Erythroblast (primary cell): ENCODE measurements at places on chromosomes 2 and 18.
A peak's percentile ranks its signal among the peaks of the same experiment; 100 is the strongest.

- no peak for DNase-seq
These were observed 6.7 kb upstream of the TNFAIP6 start for GRCh38 chr2:151350579-151351195.

DNA sequence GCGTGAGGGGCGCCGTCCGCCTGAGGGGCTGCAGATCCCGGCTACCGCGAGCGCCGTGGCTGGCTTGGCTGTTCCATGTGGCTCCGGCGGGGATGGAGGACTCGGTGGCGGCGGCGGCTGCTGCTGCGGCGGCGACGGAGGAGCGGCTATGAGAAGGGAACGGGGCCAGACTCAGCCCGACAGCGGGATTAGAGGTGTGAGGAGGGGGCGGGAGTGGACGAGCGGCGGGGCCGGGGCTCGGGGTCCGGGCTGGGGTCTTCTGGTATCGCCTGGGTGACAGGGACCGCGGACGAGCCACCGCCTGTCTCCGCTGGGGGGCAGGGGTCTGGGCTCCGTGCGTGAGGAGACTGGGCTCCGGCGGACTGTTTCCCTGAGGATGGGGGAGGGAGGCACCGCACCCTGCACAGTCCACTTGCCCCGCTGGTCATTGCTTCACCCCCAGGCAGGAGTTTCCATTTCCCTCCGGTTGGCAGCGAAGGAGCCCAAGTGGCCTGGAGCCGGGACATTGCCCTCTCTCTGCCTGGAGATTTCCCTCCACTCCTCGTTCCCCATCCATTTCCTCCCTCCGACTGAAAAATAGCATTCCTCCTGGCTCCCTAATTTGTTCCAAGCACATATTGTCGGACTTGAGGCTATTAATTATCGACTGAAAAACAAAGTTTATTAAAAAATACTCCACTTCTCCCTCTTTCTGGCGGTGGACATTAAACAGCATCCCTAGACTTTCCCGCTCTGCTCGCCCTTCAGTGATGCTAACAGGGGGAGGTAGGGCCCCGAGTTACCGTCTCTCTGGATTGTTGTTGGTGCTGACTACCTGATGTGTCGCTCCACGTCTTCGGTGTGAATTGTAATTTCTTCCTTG, 577 bp downstream of the EHBP1 start:
- DNase-seq: peak; percentile 75

GRCh38 chr2:175804122-175804521, 197.9 kb downstream of the LNPK start:
- DNase-seq: no peak

DNA sequence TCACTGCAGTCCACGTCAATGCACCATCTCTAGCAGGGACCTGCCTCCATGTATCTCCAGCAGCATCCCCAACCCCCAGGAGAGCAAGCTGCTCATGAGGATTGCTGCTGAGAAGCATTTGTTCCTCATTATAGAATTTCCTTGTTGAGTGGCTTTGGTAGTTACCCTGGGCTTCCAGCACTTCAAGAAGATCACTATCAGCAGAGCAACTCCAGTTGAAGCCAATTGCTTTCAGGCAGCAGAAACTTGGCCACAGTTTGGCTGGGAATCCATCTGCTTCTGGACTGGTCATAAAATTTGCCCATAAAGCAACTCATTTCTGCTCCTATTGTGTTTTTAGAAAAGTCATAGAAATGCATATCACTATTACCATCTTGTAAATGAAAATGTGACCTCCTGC, 17.4 kb downstream of the TRPM8 start:
- no peak for DNase-seq

DNA sequence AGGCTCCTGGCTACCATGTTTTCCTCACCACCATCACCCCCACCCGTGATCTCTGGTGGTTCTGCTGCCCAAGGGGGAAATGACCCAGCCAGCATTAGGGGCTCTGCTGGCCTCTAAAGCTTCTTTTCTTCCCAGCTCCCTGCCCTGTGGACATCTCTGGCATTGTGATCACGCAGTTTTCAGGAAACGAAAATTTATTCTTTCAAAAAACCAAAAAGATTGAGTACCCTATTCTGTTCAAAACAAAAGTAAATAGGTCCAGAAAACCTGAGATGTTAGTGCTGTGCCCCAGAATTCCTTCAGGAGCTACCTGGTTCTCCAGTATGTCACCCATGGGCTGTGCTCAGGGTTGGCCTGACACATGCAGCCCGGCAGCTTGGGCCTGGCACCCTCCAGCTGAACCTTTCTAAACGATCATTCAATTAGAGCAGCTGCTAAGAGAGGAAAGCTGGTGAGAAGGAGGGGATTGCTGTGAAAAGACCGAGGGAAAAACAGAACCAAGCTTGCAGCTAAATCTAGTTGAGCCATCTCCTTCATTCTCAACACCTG, 157.5 kb downstream of the MGAT5 start:
- DNase-seq: no peak

DNA sequence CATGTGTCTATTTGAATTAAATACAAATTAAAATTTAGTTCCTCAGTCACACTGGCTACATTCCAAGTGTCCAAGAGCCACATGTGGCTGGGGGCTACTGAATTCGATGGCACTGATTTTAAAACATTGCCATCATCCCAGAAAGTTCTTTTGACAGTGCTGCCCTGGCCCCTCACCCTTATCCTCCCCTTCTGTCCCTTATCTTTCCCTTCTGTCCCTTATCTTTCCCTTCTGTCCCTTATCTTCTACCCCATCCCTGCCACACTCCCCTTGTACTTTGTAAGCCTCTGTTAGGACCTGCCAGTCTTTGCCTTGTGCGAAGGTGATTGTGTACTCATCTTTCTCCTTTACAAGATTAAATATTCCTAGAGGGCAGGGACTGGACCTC, 85.2 kb downstream of the DNMT3A start:
- DNase-seq: peak; percentile 78

- DNase-seq: peak; percentile 83
These were observed 31.8 kb downstream of the CYRIA start for GRCh38 chr2:16633621-16634430.

GRCh38 chr18:44705075-44705675, 24.5 kb downstream of the SETBP1 start:
- no peak for DNase-seq

GRCh38 chr18:31680433-31680811, 4.0 kb downstream of the B4GALT6 start:
- DNase-seq: no peak

DNA sequence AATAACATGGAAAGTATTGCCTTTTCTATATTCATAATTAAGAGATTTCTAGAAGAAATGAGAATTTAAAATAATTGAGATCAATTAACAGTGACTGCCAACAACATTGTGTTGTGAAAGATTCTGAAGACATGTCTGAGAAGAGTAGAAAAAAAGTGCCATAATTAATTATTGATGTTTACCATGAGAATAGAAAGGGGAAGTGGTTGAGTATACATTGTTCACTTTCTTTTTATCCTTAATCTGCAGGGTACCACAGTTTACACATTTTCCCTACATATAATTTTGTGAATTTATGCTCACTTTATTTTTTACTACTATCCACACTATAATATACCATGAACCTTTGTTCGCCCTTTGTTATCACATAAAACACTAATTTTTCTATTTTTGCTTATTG, 47.1 kb upstream of the UBE2E3 start:
- no peak for DNase-seq
